ENCODE measurements at places on chromosomes 7 and 10. TPM values are rescaled to one million over a fixed set of nuclear protein-coding genes. Genes with fewer than 3 reads are reported as not detected.

DNA sequence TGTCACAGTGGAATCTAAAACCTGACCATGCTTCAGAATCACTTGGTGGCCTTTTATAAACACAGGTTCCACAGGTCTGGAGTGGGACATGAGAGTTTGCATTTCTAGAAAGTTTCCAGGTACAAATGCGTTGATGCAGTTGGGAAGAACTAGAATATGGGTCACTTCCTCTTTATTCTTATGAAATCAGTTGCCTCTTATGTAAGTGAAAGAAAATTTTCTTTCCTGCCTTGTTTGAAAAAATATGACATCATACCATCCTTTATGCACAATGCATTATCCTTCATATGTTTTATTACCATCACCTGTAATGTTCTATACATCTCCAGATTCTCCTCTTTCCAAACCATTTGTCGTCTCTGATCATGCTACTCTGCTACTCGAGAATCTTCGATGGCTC is 44.0 kb downstream of the PLXNA4 start:
- no peaks in the 10 kb centered on the region for H3K36me3 ChIP-seq
- H3K4me1 ChIP-seq, result no peaks in the 10 kb centered on the region
- H3K27me3 ChIP-seq, result no peaks in the 10 kb centered on the region
- no peak for DNase-seq

The SPDYE6 gene
- total RNA-seq, result not detected

The PRLHR gene
- not detected for total RNA-seq

The SPOCK2 gene
- 19.7 TPM for total RNA-seq

GRCh38 chr10:64275774-64276173 is 754.6 kb downstream of the REEP3 start:
- no peaks in the 10 kb centered on the region for H3K36me3 ChIP-seq
- DNase-seq, result no peak
- no peaks in the 10 kb centered on the region for H3K27me3 ChIP-seq
- H3K27ac ChIP-seq, result no peak overlapping the region
- no peaks in the 10 kb centered on the region for H3K4me1 ChIP-seq
- no peak overlapping the region for H3K4me3 ChIP-seq

GRCh38 chr7:83271212-83272099 is 108.8 kb upstream of the PCLO start:
- no peak overlapping the region for H3K4me3 ChIP-seq
- no peak overlapping the region for H3K27ac ChIP-seq
- no peaks in the 10 kb centered on the region for H3K27me3 ChIP-seq
- no peaks in the 10 kb centered on the region for H3K36me3 ChIP-seq

DNA sequence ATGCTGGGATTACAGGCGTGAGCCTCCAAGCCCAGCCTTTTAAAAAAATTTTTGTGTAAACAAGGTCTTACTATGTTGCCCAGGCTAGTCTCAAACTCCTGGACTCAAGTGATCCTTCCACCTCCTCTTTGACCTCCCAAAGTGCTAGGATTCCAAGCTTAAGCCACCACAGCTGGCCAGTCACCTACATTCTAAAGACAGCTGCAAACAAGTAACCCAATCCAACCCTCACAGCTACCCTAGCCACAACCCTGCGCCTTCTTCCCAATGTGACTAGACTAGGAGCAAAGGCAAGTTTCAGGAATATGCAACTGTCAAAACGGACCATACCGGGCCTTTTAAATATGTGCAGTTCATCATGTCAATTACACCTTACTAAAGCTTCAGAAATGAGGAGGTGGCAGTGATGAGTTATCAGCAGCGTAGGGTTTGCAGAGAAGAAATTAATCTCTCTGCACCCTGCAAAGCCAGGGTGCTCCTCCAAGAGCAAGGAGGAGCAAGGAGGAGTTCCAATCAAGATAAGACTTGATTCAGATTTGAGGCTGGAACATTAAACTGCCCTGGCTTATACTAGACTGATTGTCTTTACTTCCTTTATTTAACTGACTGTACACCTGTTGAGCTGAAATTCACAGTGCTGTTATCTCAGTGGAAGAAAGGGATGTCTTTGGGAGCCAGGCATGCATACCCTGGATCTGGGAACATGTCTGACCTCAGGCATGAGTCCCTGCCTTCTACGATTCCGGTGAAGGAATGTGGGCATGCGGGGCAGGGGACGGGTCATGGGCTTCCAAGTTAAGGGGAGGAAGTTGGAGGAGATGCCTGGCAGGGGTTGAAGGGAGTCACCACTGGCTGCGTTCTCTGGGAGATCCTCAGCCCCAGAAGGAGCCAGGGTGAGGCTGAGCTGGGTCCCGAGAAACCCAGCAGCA is 15.5 kb upstream of the TMEM120A start:
- H3K27ac ChIP-seq, result no peak overlapping the region
- H3K36me3 ChIP-seq, result no peaks in the 10 kb centered on the region
- no peak overlapping the region for H3K4me3 ChIP-seq
- H3K27me3 ChIP-seq, result no peaks in the 10 kb centered on the region
- peak; percentile 36 for DNase-seq
- no peaks in the 10 kb centered on the region for H3K4me1 ChIP-seq

DNA sequence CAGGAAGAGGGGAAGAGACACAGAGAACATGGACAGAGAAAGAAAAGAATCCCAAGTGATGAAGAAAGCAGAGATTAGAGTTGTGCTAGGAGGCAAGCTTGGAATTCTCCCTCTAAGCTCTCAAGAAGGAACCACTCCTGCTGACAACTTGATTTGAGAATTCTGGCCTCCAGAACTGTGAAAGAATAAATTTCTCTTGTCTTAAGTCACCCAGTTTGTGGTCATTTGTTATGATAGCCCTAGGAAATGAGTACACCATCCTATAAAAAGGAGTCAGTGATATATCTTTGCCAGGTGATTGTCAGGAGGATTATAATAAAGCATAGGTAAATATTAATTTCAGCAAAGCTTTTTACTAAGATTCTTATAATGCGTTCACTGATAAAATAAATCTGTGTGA is 82.7 kb upstream of the TFEC start:
- H3K36me3 ChIP-seq, result no peaks in the 10 kb centered on the region
- H3K4me3 ChIP-seq, result no peak overlapping the region
- H3K27me3 ChIP-seq, result no peaks in the 10 kb centered on the region
- H3K4me1 ChIP-seq, result no peaks in the 10 kb centered on the region
- no peak for DNase-seq

- H3K4me1 ChIP-seq, result no peaks in the 10 kb centered on the region
- H3K4me3 ChIP-seq, result no peak overlapping the region
- H3K36me3 ChIP-seq, result peaks cover 2% of the 10 kb centered on the region
Measured at GRCh38 chr10:91935886-91936285, 12.3 kb downstream of the BTAF1 start.

The SERPINE1 gene
- 9.9 TPM for total RNA-seq

DNA sequence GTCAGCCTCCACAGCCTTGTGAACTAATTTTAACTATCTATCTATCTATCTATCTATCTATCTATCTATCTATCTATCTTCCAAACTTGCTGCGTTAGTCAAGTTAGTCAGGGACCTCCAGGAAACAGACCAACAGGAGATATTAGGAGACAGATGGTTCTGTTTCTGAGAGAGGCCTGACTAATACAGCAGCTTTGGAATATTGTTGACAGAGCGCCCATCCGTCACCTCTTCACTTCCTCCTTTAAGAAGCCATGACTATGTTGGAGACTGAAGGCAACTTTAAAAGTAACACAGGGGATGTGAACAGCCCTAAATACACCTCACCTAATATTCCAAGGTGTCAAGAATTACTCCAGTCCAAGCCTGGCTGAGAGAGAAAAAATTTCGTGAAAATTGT is 280.9 kb upstream of the IGFBP3 start:
- H3K4me1 ChIP-seq, result no peaks in the 10 kb centered on the region
- no peak for DNase-seq
- no peak overlapping the region for H3K4me3 ChIP-seq
- no peaks in the 10 kb centered on the region for H3K36me3 ChIP-seq
- no peak overlapping the region for H3K27ac ChIP-seq

GRCh38 chr10:131855461-131856401 is 45.1 kb upstream of the PPP2R2D start:
- no peaks in the 10 kb centered on the region for H3K36me3 ChIP-seq
- no peak overlapping the region for H3K27ac ChIP-seq
- no peak overlapping the region for H3K4me3 ChIP-seq

Data from kidney (tissue), 22 donors.